ENCODE measurements at places on chromosomes 6 and 20. TPM values are rescaled to one million over a fixed set of nuclear protein-coding genes. Genes with fewer than 3 reads are reported as not detected.

The TBC1D20 gene
- 23.6 TPM for total RNA-seq

The PROKR2 gene
- not detected for total RNA-seq

The BPIFB1 gene
- total RNA-seq = not detected

The MLN gene
- not detected for total RNA-seq

The COL9A1 gene
- total RNA-seq = 4.9 TPM

The CFB gene
- total RNA-seq = 1.6 TPM

The AARS2 gene
- total RNA-seq = 11.3 TPM

The SFTA2 gene
- not detected for total RNA-seq

Measured in muscle of leg (tissue), 16 donors.